ENCODE measurements at places on chromosomes 7 and 10. TPM values are rescaled to one million over a fixed set of nuclear protein-coding genes. Genes with fewer than 3 reads are reported as not detected.

The ADAM22 gene
- 178 TPM for total RNA-seq

The DOCK1 gene
- total RNA-seq, result 61.6 TPM

DNA sequence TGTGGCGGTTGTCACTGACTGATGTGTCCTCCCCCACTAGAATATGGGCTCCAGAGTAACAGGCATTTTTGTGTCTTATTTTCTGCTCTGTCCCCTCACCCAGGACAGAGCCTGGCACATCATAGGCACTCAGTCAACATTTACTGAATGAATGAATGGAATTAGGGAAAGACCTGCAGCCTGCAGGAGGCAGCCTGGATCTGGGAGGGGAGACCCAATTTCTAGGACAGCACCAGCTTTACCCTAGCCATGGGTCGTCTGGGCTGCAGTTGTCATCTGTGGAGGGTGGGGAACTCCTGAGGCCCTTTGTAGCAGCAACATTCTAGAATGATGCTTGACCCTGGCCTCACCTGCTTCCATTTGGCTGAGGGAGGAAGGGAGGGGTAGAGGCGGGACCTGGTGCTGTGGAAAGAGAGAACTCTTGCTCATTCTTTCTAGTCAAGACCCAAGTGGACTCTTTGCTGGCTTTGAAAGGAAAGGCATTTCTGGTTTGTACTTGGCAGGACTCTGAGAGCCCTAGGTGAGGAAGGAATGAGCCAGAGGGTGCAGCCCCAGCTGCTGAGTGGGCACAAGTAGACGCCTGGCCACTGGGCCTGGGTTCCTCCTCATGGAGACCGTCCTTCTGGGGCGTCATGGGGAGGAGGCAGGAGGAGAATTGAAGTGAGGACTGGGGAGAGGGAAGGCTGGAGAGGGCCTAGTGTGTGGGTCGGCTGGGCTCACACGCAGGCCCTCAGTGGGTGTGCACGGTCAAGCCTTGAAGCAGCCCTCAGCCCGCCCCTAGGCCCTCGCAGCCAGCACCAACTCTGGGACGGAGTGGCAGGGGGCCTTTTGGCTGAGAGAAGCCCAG is 8.9 kb downstream of the FGF8 start:
- DNase-seq, result no peak

The SLC16A12 gene
- total RNA-seq, result 31.2 TPM

DNA sequence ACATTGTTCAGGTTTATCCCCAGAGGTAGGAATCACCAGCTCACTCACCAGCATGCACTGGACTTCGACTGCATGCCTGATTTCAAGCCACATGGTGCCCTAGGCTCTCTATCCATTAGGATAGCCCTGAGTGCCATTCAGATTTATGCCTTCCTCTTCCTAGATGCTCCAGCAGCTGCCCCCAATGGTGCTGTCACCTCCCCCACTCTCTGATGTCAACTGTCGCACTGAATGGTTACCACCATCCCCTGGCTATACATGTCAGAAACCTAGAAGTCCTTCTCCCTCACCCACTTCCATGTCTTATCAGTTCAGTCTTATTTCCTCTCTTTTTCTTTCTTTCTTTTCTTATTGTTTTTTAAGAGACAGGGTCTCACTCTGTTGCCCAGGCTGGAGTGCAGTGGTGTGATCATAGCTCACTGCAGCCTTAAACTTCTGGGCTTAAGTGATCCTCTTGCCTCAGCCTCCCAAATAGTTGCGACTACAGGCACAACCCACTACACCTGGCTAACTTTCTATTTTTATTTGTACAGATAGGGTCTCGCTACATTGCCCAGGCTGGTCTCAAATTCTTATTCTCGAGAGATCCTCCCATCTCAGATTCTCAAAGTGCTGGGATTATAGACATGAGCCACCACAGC is 2.9 kb downstream of the SFXN4 start:
- DNase-seq, result no peak

GRCh38 chr7:69448071-69448470 is 150.2 kb upstream of the AUTS2 start:
- peak; percentile 48 for DNase-seq

The CCDC146 gene
- total RNA-seq, result 19.6 TPM

GRCh38 chr7:33459340-33459751 is 330.0 kb downstream of the BBS9 start:
- no peak for DNase-seq

The BICC1 gene
- 34.7 TPM for total RNA-seq

- no peak for DNase-seq
Measured at GRCh38 chr10:71331736-71332135, 12.7 kb downstream of the SLC29A3 start.

DNA sequence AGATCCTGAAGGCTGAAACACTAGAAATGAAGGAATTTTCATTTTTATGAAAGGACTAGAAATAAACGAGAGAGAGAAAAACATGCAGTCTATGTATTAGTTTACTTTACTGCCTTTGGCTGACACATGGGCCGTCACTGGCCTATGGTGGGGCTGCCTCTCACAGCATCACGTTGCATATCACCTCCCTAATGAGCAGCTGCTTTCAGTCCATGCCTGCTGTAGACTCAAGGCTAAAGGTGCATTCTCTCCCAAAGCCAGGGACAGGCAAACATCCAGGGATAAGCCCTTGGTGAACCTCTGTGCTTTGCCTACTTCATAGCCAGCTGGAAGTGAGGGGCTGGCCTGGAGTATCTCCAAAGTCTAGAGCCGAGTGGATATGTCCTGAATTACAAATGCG is 359.4 kb downstream of the GPAM start:
- DNase-seq, result no peak

Measured in spinal cord (tissue), 10 donors.